Stimulated activated CD4-positive, alpha-beta T cell treated with anti-CD3 and anti-CD28 coated beads, Interleukin-12 subunit alpha, Interleukin-12 subunit beta, amount 100 ng/mL, for 48 hours (primary cell): ENCODE measurements at places on chromosomes 1 and 21.

DNA sequence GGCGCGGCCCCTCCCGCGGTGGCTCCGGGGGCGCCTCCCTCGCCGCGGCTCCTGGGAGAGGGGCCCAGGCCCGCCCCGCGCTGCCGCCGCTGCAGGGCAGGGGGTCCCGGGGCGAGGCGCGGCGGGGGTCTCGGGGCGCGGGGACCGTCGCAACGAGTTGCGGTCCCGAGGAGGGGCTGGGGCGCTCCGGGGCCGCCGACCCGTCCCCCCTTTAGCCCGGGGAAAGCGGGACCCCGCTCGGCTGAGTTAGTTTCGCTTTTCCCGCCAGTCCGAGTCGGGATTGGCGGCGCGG, 493 bp downstream of the SPSB1 start:
- DNase-seq = no peak

DNA sequence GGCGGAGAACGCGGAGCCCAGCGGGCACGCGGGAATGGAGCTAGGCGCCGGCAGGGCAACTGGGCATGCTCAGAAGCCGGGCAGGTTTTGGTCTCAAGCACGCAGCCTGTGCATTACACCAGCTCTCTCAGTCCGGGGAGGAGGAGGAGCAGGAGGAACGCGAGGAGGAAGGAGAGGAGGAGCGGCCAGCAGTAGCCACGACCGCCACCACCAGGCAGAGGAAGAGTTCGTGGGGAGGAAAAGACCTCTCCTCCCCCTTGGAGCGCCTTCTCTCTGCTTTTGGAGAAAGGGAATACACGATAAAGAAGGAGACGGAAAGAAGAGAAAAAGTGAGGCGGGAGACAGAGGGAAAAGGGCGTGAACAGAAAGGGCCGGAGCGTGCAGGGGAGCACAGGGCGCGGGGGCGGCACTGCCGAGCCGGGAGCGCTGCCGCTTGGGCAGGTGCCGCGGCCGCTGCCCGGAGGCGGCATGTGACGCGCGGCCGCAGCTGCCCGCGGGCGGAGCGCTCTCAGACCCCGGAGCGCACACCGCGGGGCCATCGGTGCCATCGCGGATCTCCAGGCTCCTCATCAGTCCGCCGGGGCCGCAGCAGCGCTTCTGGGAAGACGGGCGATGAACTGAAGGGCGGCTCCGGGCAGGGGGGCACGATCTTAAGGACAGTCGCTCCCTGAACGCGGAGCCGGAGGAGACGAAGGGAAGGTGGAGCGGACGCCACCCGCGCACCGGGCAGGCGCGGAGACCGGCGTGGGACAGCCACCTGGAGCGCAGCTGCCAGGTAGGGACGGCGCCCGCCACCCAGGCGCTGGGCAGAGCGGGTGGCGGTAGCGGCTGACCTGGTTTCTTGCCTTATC, at the start of gene CHRM3:
Gene CHRM3, plus strand, starts transcription at position 116 of the 851 bp plus-strand sequence. CDS start 520,884 bp downstream, outside the sequence.
- DNase-seq = peak; percentile 8

- no peak for DNase-seq
These were observed 94.6 kb downstream of the FGGY start for GRCh38 chr1:59391212-59392179.

DNA sequence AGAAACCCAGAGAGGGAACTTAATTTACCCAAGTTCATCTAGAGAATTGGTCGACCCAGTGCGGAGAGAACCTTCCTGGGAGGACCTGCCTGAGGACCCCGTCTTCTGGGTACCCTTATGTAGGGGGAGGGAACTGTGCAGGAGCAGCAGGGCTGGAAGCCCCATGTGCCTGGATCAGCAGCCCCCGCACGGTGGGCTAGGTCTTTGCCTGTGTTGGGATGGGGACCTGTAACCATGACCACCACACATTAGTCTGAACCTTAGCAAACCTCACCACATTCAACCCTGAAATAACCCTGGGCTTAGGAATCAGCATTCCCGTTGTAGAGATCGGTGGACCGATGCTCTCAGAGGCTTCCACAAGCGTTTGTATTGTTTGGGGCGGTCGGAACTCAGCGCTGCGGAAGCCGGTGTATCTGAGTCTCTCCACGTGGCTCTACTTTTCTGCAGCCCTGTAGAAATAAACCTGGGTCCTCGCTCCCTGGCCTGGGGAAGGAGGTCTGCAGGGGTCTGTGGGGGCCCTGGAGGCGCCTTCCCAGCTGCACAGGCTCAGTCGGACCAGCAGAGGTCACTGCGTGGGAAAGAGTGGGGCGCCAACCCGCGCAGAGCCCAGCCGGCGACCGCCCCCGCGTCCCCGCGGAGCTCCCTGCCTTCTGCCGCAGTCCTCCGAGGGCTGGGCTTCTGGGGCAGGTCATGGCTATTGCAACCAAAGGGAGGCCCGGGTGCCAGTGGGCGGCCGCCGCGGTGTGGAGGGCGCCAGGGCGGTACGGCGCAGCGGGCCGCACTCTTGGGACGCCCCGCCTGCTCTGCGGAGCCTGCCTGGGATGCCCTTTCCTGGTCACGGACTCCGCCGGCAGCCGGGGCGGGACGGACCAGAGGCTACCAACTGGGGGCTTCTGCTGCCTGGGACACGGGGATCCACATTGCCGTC, 36.2 kb upstream of the KCNA10 start:
- DNase-seq = peak; percentile 41

DNA sequence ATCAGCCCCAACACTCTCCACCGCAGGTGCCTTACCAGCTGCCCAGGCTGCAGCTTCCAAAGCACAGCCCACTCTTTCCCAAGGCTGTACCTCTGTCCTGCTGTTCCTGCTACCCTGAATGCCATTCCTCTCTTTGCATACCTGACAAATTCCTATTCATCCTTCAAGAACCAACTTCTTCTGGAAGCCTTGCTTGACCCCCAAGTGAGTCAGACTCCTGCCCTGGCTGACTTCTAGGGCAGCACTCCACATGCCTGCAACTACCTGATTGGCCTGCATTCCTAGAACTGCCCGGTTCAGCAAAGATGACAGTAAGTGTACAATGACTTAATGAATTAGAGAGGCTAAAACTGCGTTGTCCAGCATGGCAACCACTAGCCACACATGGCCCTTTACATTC, 20.8 kb upstream of the PDZK1IP1 start:
- no peak for DNase-seq

GRCh38 chr1:154006136-154006535, 15.6 kb downstream of the RPS27 start:
- no peak for DNase-seq

GRCh38 chr1:151593730-151594129, 18.1 kb upstream of the SNX27 start:
- no peak for DNase-seq

DNA sequence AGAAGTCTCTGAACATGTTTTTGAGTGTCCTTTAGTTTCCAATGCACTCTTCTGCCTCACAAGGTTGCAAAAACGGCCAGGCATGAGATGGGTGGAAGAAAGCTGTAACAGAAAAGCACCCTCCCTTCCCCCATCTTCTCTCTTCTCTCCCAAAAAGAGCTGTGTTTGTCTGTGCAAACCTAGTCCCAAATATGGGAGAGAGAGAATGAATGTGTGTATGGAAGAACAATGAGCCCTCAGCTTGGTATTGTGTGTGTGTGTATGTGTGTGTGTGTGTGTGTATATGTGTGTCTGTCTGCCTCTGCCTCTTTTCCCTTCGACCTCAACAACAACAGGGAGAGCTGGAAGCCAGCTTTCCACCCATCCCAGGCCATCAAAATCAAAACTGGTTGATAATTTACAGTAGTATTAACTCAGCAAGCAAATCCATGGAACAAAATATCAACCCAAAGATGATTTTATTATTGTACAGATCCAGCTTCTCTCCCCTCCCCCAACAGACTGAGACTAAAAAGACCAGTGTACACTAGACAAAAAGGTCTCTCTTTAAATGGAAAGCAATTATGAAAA, 1.8 kb downstream of the RERE start:
- no peak for DNase-seq

GRCh38 chr1:6800745-6801144, 15.5 kb downstream of the CAMTA1 start:
- DNase-seq = no peak

- DNase-seq = no peak
These were observed 151.6 kb downstream of the KCTD3 start for GRCh38 chr1:215718575-215719287.

DNA sequence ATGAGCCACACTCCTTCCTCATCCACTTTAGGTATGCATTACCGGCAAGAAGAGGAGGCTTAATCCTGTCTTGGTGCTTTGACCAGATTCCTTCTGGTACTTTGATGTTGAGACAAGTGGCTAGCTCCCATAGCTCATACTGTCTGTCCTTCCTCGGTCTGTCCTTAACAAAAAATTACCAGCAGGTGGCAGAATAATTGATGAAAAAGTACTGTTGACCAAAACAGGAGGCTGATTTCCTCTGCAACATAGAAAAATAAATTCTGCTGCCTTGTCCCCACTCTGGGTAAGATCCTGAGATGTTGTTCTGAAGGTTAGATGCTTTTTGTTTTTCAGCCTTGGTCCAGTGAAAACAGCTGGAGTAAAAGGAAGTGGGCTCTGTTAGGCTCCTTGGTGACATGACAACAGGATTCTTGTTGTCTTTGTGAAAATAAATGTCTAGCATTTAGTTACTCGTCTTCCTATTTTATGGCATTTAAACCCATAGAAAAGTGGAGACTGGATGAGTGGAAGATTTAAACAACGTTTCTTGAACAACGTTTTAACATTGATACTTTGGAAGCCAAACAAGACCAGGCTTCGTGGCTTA, 11.2 kb upstream of the HJV start:
- DNase-seq = no peak

GRCh38 chr1:163250382-163250974, 47.8 kb upstream of the RGS5 start:
- no peak for DNase-seq
